ENCODE measurements at places on chromosomes 11 and 22. TPM values are rescaled to one million over a fixed set of nuclear protein-coding genes. Genes with fewer than 3 reads are reported as not detected.

DNA sequence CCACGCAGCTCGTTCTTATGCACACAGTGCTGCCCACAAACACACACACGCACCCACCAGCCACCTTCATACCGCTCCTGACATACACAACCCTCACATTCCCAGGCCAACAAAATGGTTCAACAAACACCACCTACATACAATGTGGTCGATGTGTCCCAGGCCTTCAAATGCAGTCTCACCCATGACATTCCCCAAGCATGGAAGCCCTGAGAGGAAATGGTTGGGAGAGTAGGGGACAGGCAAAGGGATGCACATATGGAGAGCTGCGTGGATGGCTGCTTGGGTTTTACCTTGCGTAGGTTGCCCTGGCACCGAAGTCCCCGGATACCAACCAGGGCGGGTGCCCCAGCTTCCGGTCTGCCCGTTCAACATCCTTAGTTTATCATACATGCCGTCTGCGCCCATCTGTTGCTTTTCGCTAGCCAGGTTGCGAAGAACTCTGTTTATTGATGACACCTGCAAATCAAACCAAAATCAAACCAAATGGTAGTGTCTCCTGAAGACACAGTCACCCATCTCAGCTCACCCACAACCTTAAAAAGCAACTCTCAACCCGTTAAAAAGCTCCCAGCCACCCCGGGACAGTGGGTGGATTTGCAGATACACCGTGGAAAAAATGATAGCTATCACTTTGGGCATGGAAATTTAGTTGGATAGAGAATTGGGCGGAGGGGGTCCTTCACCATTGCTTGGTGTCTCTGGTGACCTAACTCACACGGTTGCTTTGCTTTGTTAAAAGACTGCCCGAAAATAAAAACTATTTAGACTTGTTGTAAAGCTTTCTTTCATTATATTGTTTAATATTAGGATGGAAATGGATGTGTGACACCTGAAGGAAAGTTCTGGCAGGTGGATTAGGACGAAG, 10.5 kb downstream of the PAX6 start:
- H3K4me1 ChIP-seq = peaks cover 42% of the 10 kb centered on the region
- peaks cover 95% of the 10 kb centered on the region for H3K27me3 ChIP-seq
- no peak for DNase-seq
- H3K36me3 ChIP-seq = no peaks in the 10 kb centered on the region
- H3K27ac ChIP-seq = no peak overlapping the region

Gene NAALADL1
- 3.3 TPM for total RNA-seq

GRCh38 chr11:94330789-94331188, 26.4 kb downstream of the IZUMO1R start:
- no peak overlapping the region for H3K27ac ChIP-seq
- no peak for DNase-seq
- H3K4me3 ChIP-seq = no peak overlapping the region
- no peaks in the 10 kb centered on the region for H3K36me3 ChIP-seq
- H3K27me3 ChIP-seq = peaks cover 3% of the 10 kb centered on the region
- peaks cover 5% of the 10 kb centered on the region for H3K4me1 ChIP-seq

DNA sequence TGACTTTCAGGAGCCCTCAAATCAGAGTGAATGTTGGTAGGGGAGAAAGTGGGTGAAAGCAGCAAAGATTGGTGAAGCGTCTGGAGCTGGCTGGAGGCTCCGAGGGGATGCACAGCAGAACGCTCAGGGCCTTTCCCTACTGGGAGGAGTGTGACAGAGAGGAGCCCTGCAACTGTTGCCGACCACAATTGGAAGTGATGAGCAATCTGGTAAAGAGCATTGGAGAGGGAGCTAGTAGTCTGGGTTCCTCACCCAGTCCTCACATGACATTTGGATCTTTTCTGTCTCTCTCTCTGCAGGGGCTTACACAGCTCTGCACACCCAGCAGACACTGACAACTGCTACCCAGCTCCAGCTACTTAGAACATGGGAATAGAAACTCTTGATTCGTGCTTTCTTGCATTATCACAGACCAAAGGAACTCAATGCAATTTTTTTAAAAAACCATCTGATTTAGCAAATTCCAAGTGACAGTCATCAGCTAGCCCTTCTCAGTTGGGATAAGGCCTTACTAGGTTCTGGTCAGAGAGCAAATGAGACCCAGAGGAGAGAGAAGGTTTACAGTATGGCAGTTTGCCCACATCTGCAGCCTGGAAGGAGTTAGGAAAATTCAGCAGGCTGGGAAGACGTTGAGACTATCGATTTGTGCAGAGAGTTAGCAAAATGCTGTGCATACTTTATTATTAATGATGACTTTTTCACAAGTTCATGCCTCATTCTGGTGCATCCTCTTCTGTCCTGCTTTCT, 278.0 kb upstream of the PLET1 start:
- H3K4me1 ChIP-seq = no peaks in the 10 kb centered on the region
- DNase-seq = no peak
- peaks cover 11% of the 10 kb centered on the region for H3K27me3 ChIP-seq

DNA sequence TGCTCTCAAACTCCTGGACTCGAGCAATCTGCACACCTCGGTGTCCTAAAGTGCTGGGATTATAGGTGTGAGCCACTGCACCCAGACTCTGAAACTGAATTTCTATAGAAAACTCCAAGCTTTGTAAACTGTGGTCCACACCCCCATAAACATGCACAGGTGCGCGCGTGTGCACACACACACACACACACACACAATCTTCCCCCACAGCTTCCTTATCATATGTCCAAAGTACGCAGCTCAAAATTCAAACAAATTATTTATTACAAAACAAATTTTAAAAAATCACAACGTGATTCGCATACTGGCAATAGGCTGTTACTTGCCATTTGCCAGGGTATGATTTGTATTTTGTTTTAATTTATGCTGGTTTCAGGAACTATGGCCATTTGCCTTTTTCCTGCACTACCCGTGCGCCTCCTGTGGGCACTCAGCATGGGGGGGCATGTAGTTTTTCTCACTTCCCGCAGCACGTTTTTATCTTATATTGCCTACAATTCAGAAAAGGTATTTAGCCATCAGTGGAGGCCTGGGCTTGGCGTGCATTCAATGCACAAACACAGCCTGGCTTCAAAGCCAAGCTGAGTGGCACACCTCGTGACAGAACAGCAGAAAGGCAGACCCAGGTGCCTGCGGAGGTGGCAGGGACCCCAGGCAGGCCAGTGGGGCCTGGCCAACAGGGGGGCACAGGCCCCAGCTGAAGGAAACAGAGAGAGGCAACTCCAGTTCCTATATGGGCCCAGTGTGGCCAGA, 10.8 kb upstream of the SNX32 start:
- H3K27ac ChIP-seq = no peak overlapping the region
- no peak overlapping the region for H3K4me3 ChIP-seq
- no peaks in the 10 kb centered on the region for H3K27me3 ChIP-seq
- no peaks in the 10 kb centered on the region for H3K4me1 ChIP-seq
- no peak for DNase-seq
- no peaks in the 10 kb centered on the region for H3K36me3 ChIP-seq

DNA sequence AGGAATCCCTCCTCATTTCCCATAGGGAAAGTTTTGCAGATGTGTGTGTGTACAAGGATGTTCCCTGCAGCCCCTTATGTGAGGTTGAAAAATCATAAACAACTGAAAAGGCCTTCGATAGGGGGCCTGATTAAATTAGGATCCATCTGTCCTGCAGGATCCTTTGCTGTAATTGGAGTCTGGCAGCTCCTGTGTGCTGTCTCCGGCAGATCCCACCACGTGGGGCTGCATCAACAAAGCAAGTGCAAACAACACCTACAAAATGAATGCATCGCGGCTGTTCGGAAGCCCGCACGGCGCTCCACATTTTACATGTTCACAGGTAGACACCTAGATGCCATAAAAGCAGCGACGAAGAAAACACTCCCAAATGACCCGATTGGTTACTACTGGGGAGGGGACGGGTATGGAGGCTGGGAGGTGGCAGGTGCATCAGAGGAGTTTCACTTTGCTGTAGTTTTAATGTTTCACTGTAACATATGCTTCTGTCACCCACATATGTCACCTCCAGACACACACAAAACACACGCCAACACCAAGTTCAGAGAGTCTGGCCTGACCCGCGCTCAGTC, 52.2 kb downstream of the NFAM1 start:
- H3K27me3 ChIP-seq = no peaks in the 10 kb centered on the region
- H3K4me3 ChIP-seq = no peak overlapping the region

Data from suprapubic skin (tissue), 4 donors.